ENCODE measurements at places on chromosomes 4 and X.
A peak's percentile ranks its signal among the peaks of the same experiment; 100 is the strongest.

- no peak for DNase-seq
Observed at GRCh38 chr4:169099771-169100180, 89.7 kb upstream of the CBR4 start.

GRCh38 chrX:12974305-12974795 lies 560 bp upstream of the TMSB4X start:
- DNase-seq = no peak

DNA sequence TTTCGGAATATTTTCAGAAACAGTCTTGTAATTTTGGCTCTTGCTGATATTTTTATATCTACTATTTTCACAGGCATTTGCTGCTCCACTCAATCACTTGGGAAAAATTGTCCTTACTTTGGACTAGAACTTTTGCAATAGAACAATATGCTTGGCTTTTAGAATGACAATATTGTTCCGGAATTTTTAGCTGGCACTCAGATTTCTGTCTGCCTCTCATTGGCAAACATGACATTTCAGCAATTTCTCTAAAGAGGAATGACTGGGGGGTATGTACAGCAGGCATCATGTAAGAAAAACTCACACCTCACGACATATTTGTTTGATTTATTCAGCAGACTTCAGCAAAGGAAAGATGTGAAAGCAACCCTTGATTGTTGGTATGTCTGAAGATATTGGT lies 243.6 kb upstream of the GPRIN3 start:
- no peak for DNase-seq

DNA sequence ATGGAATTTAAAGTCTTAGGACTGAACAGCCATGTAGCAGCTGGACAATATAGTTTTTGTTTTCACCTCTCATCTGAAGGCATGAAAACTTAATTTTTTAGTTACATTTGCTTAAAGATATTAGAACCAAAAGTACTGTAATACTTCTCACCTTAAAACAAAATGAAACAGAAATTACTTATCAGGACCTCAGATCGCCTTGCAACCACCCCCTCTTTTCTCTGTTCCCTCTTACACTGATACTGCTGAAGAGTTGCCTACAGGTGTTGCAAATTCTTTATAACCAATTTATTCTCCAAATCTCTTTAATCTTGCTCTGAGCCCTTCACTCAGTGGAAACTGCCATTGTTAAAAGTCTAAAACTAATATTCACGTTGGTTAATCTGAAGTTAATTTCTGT lies 145.0 kb downstream of the SPCS3 start:
- no peak for DNase-seq

DNA sequence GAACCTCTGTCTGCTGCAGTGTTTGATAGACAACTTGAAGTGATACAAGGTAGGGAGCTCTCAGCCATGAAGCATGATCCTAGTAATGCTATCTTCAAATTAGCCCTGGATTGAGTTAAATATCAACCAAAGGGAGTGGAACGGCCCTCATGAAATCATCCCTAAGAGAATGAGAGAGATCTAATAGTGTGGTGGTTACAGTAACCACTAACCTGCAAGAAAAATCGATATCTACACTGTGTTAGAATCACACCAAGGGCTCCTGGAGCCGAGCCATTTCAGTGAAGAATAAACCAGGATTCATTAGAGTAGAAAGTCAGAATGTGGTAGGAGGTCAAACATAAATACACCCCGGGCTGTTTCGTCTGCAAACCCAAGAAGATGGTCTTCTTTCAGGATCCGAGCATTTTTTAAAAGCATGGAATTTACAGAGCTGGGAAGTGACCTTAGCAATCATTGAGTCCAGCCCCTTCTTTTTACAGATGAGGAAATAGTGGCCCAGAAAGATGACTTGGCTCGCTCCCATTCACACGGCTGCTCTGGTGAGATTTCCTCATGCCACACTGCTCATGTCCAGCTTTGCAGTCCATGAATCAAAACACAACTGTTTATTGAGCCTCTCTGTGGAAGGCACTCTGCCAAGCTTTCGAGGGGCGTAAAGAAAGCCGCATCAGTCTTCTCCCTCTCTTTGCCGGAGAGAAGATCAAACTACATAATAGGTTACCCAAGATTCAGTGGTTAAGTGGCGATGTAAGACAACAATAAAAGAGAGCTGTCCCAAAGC lies 5.5 kb upstream of the DCTD start:
- no peak for DNase-seq

GRCh38 chr4:112199041-112199440 lies 32.5 kb upstream of the AP1AR start:
- DNase-seq = no peak

DNA sequence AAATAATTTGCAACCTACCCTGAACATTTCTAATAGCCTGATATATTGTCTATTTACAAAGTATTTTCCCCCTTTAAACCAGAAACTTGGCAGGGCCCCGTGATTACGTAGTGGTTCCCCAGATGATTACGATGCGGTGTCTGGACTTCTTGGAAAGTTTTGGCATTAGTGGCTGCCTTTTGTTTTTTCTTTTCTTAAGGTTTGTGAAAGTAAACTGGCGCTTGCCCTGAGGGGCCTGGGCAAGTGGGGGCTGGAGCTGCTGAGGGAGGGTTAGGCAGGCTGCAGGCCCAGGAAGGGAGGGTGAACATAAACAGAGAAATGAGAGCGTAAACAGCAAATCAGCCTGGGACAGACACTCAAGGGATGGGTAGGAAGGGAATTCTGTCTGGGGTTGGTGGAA lies 123.6 kb upstream of the MSX1 start:
- DNase-seq = no peak

DNA sequence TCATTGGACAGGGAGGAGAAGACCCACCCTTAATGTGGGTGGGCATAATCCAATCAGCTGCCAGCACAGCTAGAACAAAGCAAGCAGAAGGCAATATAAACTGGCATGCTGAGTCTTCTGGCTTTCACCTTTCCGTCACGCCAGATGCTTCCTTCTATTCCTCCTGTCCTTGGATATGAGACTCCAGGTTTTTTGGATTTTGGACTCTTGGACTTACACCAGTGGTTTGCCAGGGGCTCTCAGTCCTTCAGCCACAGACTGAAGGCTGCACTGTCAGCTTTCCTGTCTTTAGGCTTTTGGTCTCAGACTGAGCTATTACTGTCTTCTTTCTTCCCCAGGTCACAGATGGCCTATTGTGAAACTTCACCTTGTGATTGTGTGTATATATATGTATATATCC lies 32.2 kb upstream of the UGT2B4 start:
- no peak for DNase-seq

- no peak for DNase-seq
Observed at GRCh38 chrX:7570432-7571029, 272.4 kb upstream of the VCX start.

- no peak for DNase-seq
Observed at GRCh38 chrX:136028383-136028984, 43.2 kb downstream of the SLC9A6 start.

DNA sequence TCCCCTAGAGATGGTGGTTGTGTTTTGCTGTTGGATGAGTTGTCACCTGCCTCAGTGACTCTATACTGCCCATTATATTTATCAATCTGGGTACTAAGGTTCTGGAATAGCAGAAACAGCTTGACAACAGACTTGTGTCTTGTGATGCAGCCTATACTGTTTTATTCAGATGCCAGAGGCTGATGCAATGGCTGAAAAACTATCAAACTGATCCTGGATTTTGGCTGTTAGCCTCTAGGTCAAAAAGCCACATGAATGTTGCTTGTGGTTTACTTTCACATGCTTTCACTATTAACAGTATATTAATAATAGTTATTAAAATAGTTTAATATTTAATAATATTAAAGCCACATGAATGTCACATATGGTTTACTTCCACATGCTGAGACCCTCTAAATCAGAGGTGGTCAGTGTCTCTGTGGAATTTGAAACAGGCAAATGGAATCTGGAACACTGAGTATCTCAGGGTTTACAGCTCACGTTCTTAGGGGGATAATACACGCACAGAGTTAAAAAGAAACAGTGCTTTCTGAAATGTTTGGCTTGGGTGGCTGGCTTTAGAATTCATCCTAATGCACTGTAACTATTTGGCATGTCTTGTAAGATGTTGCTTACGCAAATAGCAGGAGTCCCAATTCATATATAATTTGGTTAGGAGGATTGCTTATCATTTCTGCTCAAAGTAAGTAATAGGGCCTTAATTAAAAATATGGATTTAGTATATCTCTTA lies 82.5 kb upstream of the LCORL start:
- no peak for DNase-seq

DNA sequence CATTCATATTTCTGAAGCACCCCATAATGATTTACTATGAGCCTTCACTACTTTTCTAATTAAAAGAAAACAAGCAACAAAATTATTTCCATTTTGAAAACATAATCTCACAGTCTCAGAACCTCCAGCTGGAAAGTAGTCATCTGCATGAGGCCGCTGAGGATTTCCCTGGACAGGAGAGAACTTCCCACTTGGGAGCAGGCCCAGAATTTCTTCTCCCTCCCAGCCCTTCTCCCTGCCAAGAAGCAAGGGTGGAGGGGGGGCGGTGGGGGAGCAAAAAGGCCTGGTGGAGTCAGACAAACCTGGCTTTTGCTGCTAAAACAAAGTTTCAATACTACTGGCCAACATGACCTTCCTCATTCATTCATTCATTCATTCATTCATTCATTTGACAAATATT lies 167.3 kb downstream of the PJA1 start:
- no peak for DNase-seq

DNA sequence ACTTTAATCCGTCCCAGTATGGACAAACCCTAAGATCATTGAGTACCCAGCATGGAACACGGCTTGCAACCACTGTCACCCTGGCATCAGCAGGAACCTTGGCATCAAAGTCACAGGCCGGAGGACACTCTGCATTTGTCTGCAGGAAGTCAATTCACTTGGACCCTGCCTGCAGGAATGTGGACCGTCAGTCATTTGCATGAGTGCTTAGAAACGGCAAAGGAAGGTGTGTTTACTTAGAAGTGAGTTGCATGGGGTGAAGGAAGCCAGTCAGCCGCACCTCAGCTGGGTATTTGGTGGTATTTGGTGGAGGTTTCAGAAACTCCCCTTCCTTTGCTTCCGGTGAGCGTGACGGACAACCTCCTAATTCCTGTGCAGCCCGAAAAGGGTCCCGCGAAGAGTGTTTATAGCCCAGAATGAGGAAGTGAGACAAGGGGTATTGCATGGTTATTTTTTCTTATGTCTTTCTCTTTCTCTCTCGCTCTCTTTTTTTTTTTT lies 15.5 kb downstream of the P2RY8 start:
- peak; percentile 52 for DNase-seq

DNA sequence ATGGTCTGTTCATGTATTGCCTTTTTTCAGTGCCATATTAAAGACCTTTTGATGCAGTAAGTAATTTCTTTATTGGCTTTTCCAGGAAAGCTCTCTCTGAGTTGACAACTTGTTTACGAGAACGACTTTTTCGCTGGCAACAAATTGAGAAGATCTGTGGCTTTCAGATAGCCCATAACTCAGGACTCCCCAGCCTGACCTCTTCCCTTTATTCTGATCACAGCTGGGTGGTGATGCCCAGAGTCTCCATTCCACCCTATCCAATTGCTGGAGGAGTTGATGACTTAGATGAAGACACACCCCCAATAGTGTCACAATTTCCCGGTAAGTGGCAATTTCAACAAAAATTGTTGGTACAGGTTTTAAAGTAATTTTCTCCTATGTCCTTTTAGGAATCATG lies 148.0 kb downstream of the STIM2 start:
- no peak for DNase-seq

DNA sequence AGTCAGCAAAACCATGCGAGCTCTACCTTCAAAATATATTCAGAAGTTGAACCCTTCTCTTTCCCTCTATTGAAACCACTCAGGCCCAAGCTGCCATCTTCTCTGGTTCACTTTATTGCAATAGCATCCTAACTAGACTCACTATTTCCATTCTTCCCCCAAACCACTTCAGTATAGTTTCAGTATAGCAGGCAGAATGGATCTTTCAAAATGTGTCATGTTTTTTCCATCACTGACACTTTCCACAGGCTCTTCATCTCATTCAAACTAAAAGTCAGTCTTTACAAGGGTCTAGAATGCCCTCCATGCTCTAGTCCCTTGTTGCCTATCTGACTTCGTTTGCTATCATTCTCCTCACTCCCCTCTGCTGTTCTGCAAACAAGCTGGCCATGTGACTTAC lies 274.4 kb downstream of the IDS start:
- no peak for DNase-seq

- no peak for DNase-seq
Observed at GRCh38 chr4:15148691-15149090, 146.4 kb downstream of the CPEB2 start.

GRCh38 chr4:77629885-77630284 lies 24.3 kb downstream of the CXCL13 start:
- DNase-seq = no peak

- DNase-seq = no peak
Observed at GRCh38 chrX:151505796-151506195, 57.7 kb upstream of the PASD1 start.

- DNase-seq = no peak
Observed at GRCh38 chr4:151195801-151196200, 81.2 kb upstream of the PRSS48 start.

DNA sequence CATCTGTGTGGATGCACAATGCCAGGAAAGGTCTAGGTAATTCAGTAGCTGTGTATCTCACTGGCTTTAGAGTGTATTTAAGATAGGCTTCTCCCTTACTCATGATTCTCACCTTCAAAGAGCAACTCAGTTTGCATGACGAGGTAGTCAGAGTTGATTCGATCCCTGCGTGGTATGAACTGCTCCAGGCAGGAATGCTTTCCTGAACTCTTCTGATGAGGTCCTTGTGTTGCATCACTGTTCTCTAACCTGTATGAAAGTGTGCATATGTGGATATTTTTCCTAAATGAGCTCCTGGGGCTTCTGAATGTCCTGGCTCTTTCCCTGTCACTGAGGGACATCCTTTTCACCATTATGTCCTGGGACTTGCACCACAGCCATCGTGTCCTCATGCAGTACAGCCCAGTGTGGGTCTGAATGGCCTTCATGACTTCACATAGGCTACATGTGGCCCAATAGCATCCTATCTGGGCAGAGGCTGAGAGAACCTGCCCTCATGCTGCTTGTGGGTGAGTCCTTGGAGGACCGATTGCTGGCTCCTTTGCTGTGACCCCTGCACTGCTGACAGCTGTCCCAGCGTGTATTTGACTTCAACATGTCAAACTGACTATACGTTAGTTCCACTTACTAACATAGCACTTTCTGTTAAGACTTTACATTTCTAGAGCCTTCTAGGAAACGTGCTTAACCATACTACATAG lies 65.3 kb upstream of the WDR1 start:
- no peak for DNase-seq
